ENCODE measurements at places on chromosomes 1 and 21. TPM values are rescaled to one million over a fixed set of nuclear protein-coding genes. Genes with fewer than 3 reads are reported as not detected.
A peak's percentile ranks its signal among the peaks of the same experiment; 100 is the strongest.

GRCh38 chr1:224616756-224617409, 766 bp downstream of the CNIH3 start:
- no peak for DNase-seq

DNA sequence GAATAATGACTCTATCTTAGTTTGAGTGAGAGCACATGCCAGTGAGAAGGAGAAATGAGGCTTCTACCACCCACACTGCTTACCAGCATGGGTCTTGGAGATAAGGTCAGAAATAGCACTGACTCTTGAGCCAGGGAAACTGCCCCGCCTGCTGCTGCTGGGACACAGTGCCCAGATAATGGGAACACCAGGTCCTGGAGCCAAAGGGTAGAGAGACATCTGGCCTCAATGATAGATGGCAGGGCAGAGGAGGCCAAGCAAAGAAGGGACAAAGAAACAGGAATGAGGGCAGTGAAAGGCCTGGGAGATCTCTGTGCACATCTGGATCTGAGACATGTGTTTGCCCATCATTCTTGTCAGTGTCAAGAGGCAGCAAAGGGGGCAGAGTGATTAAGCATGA, 97.4 kb downstream of the MIS18A start:
- no peak for DNase-seq

DNA sequence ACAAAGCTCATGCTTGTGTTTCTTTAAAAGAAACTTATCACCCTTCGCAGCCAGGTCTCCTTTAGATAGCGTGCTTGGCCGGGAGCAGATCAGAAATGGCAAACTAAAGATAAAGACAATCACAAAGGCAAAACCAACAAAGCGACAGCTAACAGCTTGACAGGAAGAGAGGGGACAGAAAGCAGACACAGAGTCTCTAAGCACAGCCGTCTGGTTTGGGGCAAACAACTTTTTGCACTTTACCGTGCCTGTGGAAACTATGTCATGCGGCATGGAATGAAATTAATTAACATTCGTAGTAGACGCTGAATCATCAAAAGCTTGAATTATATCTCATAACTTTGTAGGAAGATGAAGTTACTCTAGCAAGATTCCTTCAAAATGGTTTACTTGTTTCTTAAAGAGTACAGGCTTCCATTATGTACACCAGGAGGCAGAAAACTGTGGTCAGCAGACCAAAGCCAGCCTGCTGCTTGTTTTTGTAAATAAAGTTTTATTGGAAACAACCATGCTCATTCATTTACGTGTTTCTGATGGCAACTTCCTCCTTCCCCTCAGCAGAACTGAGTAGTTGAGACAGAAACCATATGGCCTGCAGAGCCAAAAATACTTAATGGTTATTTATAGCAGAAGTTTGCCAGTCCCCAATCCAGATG, 183.2 kb downstream of the KIF26B start:
- no peak for DNase-seq

- no peak for DNase-seq
Observed at GRCh38 chr1:45381243-45381642, 41.0 kb upstream of the MUTYH start.

The SMCP gene
- not detected for total RNA-seq

The LRRC40 gene
- 15.7 TPM for total RNA-seq

GRCh38 chr21:15682186-15682895, 47.4 kb upstream of the USP25 start:
- peak; percentile 55 for DNase-seq

GRCh38 chr1:172112576-172112975, 271.3 kb downstream of the DNM3 start:
- DNase-seq, result no peak

The RNU1-2 gene
- total RNA-seq, result 3,278 TPM

DNA sequence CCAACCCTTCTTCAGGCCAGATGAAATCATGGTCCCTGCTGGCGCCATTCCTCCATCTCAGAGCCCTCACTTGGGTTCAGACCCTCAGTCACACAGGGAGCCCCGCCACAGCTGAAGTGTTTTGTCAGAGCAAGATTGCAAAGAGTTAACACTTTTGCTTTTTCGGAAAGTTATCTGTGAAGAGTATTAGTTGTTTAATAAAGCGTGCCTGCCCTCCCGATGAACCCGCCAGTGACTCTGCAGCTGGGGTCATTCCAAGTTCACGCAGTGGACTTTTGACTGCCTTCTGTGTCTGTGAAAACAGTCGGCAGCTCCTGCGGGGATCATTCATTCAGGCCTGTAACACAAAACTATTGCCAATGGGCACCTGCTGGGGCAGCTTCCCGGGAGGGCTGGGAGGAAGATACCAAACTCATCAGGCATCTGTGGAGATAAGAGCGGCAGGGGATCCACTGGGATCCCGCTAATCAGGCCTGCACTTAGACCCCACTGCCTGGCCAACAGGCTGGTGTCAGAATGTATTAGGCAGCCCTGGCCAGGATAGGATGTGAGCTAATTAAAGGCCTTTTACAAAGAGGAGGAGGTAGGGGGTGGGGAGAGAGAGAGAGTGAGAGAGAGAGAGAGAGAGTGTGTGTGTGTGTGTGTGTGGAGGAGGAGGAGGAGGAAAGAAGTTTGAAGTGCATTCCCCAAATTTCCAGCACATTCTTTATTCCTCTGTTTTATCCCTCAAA, 184.5 kb downstream of the DHRS3 start:
- no peak for DNase-seq

- no peak for DNase-seq
Observed at GRCh38 chr1:44688760-44689446, 14.4 kb downstream of the ARMH1 start.

The SHE gene
- total RNA-seq, result not detected

GRCh38 chr1:61174060-61174795, 91.9 kb downstream of the NFIA start:
- no peak for DNase-seq

The PACC1 gene
- 7.4 TPM for total RNA-seq

- DNase-seq, result no peak
Observed at GRCh38 chr1:20486457-20487235, 636 bp upstream of the CAMK2N1 start.

The CELF3 gene
- total RNA-seq, result not detected

The POU3F1 gene
- 1.7 TPM for total RNA-seq

The UCHL5 gene
- 20.5 TPM for total RNA-seq

The ZNF683 gene
- total RNA-seq, result not detected

- no peak for DNase-seq
Observed at GRCh38 chr21:37168666-37169065, 95.6 kb downstream of the TTC3 start.

DNA sequence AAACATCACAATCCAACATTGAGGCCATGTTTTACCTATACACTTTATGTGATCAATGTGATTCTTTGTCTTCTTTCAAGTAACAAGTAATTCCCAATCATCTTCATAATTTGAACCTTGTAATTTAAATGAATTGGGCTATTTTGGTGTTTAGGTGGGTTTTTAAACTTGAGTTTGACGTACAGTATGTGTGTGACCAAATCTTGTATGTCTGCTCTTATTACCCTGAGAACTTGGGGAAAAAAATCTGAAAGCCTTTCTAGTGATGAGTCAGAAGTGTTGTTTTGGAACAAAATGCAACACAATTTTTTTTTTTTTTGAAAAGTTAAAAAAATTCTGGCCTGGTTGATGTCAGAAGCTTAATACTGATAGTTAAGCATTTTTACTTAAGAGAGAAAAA, 68.5 kb downstream of the HHAT start:
- no peak for DNase-seq

- no peak for DNase-seq
Observed at GRCh38 chr1:89904219-89904980, 83.6 kb downstream of the LRRC8D start.

GRCh38 chr1:243438146-243438545, 182.3 kb downstream of the SDCCAG8 start:
- no peak for DNase-seq

The NR5A2 gene
- total RNA-seq, result not detected

DNA sequence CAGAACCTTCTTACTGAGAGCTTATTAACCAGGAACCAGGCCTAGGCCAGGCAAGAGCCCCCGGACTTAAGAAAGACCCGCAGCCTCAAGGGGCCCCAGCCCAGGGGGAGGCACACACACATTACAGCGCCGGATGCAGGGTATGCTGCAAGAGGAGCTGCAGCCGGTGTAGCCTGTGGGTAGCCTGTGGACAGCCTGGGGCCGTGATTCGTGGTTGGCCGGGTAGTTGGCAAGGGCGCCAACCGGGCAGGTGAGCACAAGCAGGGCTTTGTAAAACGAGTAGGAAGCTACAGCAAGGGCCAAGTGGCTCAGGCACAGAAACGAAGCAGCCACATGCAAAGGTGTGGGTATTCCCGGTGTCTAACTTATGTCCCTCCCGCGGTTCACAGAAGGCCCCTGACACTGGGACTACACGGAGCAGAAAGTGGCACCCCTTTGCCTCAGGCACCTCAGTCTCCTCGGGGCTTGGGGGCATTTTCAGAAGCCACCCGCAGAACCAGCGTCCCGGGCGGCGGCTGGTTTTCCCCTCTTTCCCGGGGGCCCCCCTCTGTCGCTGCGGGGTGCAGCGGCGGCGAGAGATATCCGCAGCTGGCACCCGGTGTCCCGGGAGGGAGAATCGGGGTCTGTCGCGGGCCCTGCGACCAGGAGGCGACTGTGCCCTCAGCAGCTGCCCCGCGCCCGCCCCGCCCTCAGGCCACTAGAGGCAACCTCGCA, 40.8 kb downstream of the KIAA1614 start:
- DNase-seq, result no peak

DNA sequence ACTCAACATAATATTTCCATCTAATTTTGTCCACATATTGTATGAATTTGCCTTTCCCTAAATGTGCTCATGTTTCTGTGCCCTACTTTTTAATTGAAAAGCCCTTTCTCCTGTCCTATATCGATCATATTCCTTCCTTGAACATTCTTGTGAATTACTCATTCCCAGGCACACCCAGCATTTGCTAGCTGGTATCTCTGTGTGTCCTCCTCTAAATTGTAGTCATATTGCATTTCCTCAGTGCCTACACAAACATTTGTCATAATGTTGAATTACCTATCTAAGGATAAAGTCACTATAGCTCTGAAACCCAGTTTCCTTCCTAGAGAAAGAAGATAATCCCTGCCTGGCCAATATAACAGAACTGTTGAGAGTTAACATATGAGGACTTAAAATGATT, 39.6 kb upstream of the TBX15 start:
- no peak for DNase-seq

- no peak for DNase-seq
Observed at GRCh38 chr1:246875041-246876026, 56.4 kb downstream of the AHCTF1 start.

The CA6 gene
- total RNA-seq, result not detected

The ADCY10 gene
- total RNA-seq, result 0.10 TPM

GRCh38 chr1:75999034-75999433, 66.8 kb upstream of the ASB17 start:
- no peak for DNase-seq

The CKS1B gene
- 8.5 TPM for total RNA-seq

The KIF21B gene
- 96.9 TPM for total RNA-seq

The OR2L13 gene
- total RNA-seq, result not detected

- no peak for DNase-seq
Observed at GRCh38 chr1:212302745-212303383, 17.7 kb downstream of the PPP2R5A start.

- no peak for DNase-seq
Observed at GRCh38 chr1:161962091-161962887, 61.4 kb downstream of the OLFML2B start.

DNA sequence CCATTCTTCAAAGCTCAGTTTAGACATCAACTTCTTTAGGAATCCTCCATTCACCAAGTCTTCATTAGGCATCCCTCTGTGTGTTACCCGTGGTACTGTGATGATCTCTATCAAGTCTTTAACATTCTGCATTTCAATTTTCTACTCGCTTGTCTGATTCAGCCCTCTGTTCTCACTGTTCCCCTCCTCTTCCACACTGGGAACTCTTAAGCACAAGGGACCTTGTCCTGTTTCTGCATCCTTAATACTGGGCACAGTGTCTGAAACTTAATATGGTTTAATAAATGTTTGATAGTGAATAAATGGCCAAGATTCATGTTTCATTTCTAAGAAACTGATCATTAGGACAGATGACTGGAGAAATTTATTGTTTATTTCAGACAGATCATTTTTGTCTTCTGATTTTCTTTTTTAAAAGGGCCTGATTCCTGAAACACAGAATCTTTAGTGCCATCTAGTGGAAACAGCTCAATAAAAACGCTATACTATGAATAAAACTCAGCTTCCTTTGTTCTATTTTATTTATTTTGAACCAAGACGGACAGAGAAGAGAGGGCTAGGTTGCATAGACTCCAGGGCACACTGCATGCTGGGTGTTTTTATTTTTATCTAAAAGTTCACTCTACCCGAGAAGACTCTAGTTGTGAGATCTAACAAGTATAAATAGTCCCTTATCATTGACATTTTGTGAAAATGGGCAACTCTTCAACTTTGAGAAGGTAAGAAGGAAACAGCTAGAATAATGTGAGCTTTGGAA, 7.0 kb upstream of the TRIM45 start:
- DNase-seq, result peak; percentile 37

Data from CD4-positive, CD25-positive, alpha-beta regulatory T cell (primary cell).